ENCODE measurements at places on chromosomes 5 and 9.

GRCh38 chr5:154345255-154345952, 100.4 kb upstream of the SAP30L start:
- DNase-seq: no peak

DNA sequence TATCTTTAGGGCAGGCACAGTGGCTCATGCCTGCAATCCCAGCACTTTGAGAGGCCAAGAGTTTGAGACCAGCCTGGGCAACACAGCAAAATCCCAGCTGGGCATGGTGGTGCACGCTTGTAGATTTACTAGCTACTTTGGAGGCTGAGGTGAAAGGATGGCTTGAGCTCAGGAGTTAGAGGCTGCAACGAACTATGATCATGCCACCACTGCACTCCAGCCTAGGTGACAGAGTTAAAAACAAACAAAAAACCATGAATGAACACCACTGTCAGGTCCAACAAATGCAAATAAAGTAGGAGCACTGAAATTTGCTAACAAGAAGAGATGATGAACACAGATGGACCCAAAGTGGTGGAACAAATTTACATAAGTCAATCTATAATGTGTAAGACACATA, 4.9 kb downstream of the PTBP3 start:
- DNase-seq: no peak

DNA sequence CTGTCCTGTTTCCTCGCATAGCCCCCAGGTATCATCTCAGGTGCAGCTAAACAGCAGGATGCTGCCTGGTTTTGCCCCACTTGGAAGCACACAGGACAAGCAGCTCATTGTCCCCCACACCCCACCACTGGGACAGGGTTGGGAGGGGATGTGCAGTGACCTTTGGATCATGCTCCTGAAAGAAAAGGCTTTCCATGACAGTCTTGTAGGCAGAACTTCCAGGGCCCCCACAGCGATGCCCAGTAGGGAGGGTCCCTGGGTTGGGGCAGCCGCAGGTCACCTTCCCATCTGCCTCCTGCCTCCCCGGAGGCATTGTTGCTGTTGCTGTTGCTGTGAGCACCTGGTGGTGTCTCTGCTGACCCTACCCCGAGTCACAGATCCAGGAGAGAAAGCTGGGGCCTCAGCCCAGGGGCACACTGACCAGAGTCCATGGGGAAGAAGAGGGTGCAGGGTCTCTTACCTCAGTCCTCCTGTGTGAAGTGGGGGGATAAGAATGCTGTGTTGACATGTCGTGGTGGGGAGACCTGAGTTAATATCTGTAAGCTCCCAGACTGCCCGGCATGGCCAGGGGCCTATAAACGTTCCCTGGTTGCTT, 8.5 kb downstream of the CEP72 start:
- DNase-seq: no peak

DNA sequence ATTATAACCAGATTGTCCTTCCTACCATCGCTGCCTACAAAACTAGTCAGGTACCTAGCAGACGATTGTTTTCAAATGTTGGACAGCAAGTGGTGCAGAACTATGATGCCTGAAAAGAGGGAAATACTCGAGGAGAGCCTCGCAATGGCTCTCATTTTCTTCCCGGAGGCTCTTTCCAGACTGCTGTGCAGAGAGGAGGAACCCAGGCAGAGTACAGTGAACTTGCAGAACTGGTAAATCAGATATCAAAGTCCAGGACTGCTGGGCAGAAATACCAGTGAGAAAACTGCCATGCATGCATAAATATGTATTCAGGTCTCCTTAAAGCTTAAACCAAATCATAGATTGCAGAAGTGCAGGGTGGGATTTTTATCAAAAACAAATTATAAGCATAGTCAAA, 26.4 kb upstream of the UGT3A1 start:
- no peak for DNase-seq

DNA sequence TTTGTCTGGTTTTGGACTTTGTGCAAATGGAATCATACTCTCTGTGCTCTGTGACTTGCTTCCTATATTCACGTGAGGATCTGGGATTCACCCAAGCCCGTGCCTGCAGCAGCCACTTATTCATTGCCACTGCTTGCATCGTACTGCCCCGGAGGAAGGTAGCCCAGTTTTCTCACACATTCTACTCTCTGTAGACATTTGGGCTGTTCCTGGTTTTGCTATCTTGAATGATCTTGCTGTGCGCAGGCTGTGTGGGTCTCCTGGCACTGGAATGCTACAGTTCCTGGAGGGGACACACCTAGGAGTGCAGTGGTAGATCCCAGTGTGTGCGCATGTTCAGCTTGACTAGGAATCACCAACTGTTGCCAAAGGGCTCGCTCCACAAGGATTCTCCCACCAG, 99.2 kb upstream of the BOD1 start:
- DNase-seq: peak; percentile 9

GRCh38 chr5:163789870-163790269, 284.5 kb downstream of the MAT2B start:
- DNase-seq: no peak

- DNase-seq: no peak
Observed at GRCh38 chr5:174581479-174581878, 142.9 kb upstream of the MSX2 start.

- no peak for DNase-seq
Observed at GRCh38 chr9:73265876-73266275, 114.2 kb downstream of the ANXA1 start.

- DNase-seq: no peak
Observed at GRCh38 chr5:80093796-80094195, 58.6 kb downstream of the THBS4 start.

- DNase-seq: no peak
Observed at GRCh38 chr9:132312873-132313272, 41.9 kb downstream of the SETX start.

GRCh38 chr9:127139071-127139731, 16.8 kb upstream of the ANGPTL2 start:
- DNase-seq: no peak

DNA sequence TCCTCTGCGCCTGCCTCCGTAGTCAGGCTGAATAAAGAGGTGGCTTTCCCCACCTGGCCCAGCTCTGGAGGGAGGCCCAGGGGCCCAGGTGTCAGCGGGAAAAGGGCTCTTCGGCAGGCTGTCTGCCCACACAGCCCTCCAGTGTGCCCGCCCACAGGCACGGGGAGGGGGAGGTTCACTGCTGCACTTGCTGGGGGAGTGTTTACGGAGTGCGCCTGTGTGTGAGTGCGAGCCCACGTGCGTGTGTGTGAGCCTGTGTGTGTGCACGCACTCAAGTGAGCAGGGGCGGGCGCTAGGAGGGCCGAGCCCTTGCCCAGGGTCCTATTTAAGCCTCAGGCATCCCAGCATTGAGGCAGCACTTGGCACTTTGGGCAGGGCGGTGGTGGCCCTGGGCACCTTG, 10.9 kb downstream of the DNLZ start:
- DNase-seq: no peak

DNA sequence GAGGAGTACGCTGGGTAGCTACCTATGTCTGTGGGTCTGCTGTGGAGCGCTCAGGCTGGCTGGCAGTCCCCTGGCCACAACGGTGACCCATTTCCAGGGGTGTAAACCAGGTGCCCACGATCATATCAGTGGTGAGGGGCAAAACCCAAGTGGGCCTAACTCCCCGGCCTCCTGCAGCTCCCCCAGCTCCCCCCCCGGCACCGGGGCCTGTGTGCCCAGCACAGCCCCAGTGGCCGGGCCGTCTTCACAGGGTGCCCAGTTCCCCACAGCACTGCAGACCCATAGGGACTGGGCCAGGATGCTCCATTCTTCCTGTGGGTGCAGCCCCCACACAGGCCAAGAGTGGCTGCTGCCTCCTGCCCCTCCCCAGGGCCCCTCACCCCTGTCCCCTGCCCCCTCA, 958 bp upstream of the LCN8 start:
- DNase-seq: no peak

DNA sequence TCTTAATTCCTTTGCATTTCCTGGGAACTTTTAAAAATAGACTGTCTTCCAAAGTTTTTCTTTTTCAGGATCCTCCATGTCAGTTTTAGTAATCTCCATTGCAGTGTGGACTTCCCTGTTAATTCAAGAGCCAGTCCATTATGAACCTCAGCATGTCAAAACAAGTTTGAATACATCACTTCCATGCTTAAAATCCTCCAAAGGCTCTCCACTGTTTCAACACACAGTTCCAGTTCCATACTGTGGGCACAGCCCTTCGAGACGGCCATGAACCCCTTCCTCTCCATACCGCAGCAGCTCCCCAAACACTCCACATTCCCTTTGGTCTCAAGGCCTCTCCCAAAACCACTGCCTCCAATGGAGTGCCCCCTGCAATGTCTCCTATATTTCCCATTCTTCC, 19.5 kb downstream of the LIFR start:
- no peak for DNase-seq

DNA sequence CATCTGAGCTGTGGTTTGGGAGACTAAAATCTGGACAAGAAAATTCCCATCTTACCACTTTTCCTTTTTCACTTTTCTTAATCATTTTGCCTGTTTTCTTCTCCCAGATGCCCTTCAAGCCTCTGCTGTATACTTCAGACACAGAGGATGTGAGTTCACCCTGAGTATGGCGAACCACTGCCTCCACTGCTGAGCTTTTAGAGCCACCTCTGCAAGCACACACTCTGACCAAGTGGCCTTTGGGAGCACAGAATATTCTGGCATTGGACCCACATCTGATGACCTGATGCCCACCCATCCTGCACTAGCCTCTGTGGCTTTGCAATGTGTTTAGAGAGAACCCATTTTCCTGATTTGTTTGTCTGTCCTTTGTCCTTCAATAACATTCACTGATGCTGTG, 32.5 kb downstream of the TERT start:
- DNase-seq: peak; percentile 32

DNA sequence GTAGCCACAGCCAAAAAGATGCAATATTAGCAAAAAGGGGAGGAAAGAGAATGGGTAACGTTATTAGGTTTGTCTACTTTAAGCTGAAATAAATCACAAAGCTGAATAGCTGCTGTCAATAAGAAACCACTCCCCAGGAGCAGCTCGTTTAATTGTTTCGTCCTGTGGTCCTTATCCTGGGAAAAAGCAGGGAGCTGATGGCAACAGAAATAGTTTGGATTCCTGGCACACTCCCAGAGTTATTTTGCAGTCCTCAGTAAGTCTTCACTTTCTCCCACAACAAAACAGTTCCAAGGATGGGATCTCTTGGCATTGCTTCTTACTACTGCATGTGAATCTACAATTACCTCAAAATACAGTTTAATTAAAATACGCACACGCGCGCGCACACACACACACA, 28.8 kb downstream of the FRMD3 start:
- no peak for DNase-seq

- DNase-seq: no peak
Observed at GRCh38 chr9:29183971-29184370, 1610.7 kb upstream of the C9orf72 start.

GRCh38 chr9:92763721-92764380, 782 bp downstream of the BICD2 start:
- DNase-seq: no peak

- no peak for DNase-seq
Observed at GRCh38 chr5:54007827-54008777, 302.3 kb downstream of the ARL15 start.

GRCh38 chr9:126365780-126366179, 39.2 kb downstream of the MVB12B start:
- no peak for DNase-seq

GRCh38 chr5:82664732-82665131, 386.6 kb upstream of the RPS23 start:
- DNase-seq: no peak

DNA sequence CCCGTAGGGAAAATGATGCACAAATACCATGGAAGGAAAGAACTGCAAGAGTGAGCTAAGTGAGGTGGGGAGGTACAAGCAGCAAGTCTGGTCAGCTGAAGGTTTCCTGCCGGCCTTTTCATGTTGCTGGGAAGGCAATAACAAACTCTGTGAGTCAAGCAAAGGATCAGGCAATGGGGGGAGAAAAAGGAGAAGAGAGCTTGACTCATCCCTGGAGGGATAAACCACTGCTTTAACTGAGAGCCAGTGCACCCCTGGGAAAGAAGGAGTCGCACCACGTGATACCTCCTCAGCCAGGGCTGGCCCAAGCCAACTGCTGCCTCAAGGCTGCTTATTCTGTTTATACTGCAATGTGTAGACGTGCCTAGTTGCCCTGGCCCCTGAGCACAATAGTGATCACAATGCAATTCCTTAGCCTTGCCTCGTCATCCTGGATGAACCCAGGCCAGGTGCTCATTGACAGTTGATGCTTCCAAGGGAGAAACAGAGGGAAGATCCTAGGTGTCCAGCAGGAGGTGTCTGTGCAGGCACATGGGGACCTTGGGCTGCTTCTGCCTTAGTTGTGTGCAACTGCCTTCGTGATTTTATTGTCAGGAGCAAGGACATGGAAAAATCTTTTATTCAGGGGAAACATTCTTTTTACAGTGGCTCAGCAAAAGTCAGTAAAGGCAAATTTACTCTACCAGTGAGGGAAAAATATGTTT, 203.0 kb upstream of the TUT7 start:
- no peak for DNase-seq

DNA sequence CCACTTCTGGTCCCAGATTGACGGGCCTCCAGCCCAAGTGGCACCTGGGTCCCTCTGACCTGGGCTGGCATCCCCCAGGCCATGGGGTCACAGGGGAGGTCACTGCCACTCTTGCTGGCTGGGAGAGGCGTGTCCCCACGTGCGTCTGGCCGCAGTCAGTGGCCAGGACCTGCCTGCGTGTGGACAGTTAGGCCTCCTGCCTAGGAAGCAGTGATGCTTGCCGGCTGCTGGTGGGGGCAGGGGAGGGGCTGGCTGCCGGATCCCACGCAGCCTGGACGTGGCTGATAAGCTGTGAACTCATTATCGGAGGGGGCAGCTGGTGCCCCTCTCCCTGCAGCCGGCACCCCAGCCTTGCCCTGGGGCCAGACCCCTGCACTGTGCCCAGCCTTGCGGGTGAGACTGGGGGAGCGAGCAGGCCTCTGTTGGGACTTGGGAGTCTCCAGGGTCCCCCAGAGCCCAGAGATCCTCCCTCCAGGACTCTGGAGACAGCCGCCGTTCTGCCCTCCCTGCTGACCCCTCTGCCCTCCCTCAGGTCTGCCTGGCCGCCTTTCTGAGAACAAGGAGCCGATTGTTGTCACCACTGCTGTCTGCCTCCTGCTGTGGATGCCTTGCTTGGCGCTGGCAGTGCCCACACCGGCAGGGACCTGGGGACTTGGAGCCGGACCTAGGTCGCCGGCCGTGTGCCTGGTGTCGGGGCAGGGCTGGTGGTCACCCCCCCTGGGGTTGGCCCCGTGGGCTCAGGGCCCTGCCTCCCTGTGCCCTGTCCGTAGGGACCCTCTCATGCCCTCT, 12.3 kb downstream of the RXRA start:
- no peak for DNase-seq
